ENCODE measurements at places on chromosomes 7 and 10.

GRCh38 chr7:22675917-22676343 lies 51.1 kb upstream of the IL6 start:
- peak; percentile 86 for DNase-seq

DNA sequence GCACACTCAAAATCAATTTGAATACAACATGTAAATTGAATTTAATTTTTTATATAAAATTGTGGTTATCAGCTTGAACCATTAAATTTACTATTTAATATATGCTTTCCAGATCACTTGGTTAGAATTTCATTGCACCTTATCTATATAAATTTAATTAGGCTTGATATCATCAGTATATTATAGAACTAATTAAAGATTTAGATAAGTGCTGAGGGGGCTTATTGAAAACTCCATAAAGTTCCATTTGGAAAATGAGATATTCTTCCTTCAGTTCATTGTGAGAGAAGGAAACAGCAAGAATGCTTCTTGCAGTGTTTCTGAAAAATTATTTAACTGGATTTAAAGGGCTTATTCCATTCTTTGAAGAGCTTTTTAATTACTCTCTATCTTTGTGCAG lies 85.7 kb upstream of the LRGUK start:
- DNase-seq = no peak

GRCh38 chr10:120634659-120635058 lies 177.6 kb downstream of the PLPP4 start:
- no peak for DNase-seq

GRCh38 chr7:30650421-30650808 lies 31.8 kb downstream of the CRHR2 start:
- no peak for DNase-seq

- DNase-seq = no peak
Measured at GRCh38 chr7:101880282-101881054, 63.0 kb downstream of the CUX1 start.
